ENCODE measurements at places on chromosomes 13 and 19.

GRCh38 chr13:76769271-76769791, 116.9 kb downstream of the KCTD12 start:
- DNase-seq, result no peak

DNA sequence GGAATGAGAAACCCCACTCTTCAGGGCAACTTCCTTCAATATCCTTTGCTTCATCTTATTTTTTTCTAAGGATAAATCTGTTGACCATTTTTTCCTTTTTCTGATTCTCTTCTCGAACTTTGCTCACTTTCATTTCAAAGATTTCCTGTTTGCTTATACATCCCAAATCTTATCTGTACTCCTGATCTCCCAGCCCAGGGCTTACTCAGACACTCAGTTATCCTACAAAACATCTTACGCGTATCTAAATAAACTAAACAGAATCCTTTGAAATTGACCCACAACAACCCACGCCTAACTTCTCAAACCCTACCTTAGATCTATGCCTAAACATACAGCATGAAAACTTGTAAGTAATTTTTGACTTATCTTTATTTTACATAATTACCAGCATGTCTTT, 179.2 kb downstream of the ABCC4 start:
- DNase-seq, result no peak

- DNase-seq, result no peak
Observed at GRCh38 chr13:62704875-62705274, 1289.2 kb upstream of the PCDH20 start.

GRCh38 chr13:66501181-66501580, 729.0 kb downstream of the PCDH9 start:
- no peak for DNase-seq

DNA sequence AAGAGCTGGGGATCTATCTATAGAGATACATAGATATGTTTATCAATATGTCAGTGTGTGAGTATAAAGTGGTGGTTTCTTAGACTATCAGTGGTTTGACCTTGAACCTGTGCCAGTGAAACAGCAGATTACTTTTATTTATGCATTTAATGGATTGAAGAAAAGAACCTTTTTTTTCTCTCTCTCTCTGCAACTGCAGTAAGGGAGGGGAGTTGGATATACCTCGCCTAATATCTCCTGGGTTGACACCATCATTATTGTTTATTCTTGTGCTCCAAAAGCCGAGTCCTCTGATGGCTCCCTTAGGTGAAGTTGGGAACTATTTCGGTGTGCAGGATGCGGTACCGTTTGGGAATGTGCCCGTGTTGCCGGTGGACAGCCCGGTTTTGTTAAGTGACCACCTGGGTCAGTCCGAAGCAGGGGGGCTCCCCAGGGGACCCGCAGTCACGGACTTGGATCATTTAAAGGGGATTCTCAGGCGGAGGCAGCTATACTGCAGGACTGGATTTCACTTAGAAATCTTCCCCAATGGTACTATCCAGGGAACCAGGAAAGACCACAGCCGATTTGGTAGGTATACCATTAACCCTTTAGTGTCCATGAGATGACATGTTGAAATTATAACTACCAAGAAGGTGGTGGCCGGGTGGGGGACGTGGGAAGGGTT, 880 bp downstream of the FGF9 start:
- peak; percentile 78 for DNase-seq

DNA sequence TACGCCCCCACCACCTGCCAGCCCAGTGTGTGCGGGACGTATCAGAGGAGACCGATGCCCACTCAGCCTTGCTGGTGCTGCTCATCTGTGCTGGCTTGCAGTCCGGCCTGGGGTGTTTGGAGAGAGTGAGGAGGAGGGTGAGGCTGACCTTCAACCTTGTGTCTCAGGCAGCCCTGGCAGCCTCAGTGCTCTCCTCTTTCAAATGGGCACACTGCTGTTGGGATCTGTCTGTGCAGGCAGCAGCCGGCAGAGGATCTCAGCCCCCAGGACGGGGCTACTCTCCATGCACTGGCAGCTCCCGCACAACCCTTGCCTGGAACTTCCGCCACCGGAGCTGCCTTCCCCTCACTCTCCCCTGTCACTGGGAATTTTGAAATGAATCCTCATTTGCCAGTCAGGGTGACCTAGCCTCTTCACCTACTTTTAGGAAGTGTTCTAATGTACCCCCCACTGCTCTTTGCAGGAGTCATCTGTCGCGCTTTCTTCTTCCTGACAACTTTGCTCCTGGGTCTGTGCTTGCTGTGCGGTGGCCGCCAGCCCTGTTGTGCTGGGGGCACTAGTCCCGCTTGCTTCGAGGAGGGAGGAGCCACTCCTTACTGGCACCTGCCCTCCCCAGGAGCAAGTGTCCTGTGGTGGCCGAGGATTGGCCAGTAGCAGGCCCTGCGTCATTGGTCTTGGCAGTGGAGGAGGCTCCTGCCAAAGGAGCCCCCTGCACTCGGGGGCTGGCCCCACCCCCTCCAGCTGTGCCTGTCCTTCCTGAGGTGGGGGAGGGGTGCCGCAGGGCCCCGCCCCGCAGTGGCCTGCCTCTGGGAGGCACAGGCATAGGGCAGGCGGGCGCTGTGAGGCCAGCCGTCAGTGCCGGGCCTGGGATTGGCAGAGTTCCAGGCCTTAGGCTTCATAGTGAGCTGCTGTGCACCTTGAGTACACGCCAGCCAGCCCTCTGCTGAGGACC, 53.4 kb downstream of the TSSK6 start:
- DNase-seq, result no peak

DNA sequence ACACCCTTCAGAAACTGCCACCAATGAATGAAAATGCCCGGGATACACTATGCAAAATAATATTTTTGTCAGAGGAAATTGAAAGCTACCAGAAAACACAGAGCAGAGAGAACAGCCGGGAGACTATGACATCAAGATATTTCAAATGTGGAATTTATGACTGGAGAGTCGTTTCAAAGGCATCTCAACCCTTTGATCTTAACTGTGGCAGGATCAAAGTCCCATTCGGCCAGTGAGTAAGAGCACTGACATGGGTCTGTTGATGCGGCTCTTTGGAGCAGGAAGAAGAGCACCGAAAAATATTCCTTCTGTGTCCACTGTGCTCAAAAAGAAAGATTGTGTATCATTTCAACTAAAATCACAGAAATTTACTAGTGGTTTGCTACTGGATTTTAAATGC, 201.9 kb downstream of the RFC3 start:
- DNase-seq, result no peak

DNA sequence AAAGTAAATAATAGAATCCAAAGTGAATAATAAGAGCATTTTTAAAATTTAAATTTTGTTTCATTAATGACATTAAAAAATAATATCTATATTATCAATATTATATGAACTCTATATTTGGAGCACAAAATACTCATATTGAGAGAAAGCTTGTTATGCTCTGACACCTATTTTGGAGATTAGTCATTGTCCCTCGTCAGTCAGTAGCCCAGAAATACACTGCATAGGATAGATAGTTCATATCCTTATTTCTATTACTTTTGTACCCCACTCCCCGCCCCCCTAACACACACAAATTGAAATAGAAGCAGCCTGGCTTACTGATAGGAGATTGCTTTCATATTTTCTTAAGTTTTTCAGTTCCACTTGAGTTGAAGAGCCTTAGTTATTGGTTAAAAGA, 652.8 kb downstream of the PCDH9 start:
- DNase-seq, result no peak

GRCh38 chr13:75225288-75226032, 256.5 kb downstream of the TBC1D4 start:
- DNase-seq, result no peak

- DNase-seq, result no peak
Observed at GRCh38 chr13:107461751-107462150, 753.6 kb downstream of the LIG4 start.

DNA sequence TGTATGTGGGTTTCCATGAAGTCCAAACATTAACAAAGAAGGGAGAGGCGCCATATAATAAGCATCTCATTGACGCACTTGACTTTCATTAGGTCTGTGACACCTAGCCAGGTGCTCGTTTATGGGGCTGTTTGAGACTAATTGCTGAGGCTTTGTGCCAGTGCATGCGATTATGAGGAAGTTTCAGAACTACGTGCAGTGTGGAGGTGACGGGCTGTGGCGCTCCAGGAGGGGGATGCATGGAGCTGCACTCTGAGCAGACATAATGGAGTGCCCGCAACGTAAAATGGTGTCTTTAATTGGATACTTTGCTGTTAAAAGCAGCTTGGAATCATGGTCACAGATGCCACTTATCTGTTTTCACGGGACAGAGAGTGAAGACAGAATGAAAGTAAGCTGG, 223.2 kb downstream of the FGF9 start:
- DNase-seq, result no peak

DNA sequence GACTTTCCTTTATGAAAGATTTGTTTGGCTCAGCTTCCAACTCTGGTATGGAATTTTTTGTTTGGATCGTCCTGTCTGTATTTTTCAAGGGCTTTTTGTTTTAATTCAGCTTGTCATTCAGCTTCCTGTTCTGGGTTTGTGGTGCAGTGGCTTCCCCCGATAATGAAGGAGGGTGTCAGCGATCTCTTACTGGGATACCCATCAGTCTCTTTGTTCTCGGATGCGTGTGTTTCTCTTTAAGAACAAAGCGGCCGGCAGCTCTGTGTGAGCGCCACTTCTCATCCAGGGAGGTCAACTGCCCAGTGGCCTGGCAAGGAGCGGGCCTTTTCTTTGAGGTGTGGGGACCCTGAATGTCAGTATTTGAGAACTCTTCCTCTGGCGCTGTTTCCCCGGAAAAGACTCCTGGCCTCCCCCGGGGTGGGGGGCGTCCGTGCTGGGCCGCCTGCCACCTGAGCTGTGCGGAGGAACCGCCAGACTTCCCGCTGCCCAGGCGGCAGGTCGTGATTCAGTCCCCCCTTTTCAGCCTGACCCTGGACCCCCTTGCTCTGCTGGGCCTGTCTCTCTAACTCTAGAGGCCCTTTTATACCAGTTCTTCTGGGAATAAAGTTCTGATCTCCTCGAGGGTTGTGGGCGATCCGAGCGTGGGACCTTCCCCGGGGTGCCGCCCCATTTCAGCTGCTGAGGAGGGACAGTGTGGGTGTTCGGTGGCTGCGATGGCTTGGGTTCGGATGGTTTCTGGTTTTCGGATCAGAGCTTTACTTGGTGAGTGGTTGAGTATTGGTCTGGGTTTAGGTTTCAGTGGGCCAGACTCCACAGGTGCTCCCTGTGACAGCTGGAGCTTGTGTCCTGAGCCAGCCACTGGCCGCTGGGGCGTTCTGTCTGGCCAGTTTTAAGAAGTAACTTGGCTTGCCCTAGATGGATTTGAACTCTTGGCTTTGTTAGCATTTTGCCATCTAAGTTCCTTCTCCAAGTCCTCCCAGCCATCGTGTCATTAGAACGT, 3.4 kb downstream of the SF3A2 start:
- DNase-seq, result no peak

- DNase-seq, result no peak
Observed at GRCh38 chr19:38838208-38838985, 6.8 kb upstream of the ECH1 start.

GRCh38 chr19:1470305-1471009, 8.6 kb downstream of the C19orf25 start:
- no peak for DNase-seq
